ENCODE measurements at places on chromosomes 1 and 21.

GRCh38 chr1:30982937-30983336 is 74.4 kb upstream of the SDC3 start:
- DNase-seq = no peak

DNA sequence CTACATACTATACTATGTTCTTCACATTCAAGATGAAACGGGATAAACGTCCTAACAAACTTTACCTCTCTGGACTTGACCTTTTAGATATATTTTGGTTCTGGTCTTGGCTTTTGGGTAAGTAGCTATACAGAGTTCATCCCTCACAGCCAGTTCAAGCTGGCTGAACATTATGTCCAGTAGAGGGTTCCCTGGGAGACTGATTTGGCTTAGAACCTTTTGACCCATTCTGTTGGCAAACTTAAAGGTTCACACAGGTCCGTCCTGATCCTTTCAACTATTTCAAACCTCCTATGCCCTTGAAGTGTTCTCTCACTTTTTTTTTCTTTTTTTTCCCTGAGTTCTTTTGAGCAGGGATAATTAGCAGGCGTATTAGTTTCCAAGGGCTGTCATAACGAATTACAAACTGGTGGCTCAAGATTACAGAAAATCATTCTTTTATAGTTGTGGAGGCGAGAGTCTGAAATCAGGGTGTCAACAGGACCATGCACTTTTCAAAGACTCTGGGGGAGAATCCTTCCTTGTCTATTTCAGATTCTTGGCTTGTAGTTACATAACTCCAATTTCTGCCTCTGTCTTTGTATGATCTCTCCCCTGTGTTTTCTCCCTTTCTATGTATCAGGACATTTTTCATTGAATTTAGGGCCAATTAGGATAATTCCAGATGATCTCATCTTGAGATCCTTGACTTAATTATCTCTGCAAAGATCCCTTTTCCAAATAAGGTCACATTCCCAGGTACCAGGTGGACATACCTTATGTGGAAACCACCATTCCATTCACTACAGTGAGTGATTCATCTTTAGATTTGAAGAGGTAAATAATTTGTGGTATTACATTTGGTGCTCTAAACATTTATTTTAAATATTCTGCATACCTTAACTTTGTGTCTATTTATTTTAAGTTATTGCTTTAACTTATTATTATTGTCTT is 257.4 kb upstream of the USP25 start:
- no peak for DNase-seq

DNA sequence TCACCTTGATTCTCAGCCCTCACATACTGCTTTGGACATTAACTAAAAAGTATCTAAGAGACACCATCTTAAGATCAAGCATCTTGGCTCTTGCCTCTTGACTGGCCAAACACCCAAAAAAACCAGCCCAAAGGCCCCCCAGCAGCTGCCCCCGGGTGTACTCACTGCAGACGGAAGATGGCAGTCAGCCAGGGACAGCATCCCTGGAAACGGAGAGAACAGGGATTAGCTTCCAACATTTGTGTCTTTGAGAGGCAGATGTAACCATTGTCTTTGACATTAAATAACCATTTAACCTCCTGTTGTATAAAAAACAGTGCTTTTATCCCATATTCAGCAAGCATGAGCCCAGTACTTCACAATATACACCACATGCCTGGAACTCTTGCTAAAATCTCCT is 11.3 kb downstream of the TMEM63A start:
- DNase-seq = no peak

DNA sequence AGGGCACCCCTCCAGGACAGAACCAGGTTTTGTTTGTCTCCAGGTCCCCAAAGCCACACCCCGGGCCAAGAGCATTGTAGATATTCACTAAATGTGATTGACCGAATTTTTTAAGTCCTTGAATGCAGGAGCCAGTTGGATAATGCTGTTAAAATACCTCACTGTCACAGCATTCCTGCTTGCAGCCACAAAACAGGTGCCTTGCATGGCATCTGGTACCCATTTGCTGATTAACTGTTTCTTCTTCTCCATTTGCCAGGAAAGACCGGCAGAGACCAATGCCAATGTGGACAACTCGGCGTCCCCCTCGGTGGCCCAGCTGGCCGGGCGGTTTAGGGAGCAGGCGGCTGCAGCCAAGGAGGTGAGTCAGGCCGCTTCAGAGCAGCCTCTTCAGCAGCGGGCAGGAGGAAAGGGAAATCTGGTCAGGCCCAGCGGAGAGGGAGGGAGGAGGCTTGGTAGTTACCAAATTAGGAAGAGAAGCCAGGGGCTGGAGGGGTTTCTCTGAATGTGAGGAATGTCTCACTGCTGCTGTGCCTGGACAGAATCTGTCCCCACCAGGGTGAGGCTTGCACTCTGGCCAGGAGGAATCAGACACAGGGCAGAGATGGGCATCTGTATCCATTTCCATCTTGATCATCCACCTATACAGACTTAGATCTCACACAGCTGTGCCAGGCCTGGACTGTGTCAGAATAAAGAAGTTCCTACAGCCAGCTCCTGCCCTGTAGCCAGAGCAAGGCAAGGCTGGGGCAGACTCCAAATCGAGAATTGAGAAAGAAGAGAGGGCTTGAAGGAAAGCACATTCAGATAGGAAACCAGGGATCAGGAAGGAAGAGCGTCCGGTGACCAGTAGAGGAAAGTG is 37.9 kb upstream of the MPZL1 start:
- no peak for DNase-seq

GRCh38 chr1:34625521-34626015 is 129.3 kb upstream of the GJB5 start:
- no peak for DNase-seq

DNA sequence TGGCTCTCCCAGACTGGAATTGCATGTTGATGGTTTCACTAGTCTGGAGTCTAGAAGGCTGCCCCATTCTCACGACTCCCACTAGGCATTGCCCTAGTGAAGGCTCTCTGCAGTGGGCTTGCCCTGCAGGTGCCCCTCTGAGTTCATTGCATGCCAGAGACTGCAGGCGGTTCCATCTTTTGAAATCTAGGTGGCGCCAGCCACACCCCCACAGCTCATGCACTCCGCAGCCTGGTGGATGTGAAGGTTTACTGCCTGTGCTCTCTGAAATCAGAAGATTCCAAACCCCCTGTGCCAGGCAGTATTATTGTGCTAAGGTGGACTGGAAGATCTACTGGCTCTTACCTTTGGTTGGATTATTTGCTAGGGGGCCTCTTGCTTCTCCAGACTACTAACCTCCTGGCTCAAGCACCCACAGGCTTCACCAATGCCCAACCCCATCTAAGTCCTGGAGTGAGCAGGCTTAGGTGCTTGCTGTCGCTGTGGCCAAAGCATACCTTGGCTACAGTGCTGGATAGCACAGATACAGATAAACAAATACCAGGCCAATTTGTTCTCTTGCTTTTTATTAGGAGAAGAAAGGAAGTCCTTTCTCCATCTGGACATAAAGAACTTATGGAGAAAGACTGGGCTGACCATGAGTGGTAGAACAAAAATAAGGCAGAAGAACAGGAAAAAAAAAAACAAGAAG is 83.5 kb upstream of the SIM2 start:
- DNase-seq = no peak

- no peak for DNase-seq
Measured at GRCh38 chr21:45533846-45534635, 8.2 kb downstream of the SLC19A1 start.

GRCh38 chr1:223711173-223711572 is 1.2 kb upstream of the CAPN2 start:
- no peak for DNase-seq

DNA sequence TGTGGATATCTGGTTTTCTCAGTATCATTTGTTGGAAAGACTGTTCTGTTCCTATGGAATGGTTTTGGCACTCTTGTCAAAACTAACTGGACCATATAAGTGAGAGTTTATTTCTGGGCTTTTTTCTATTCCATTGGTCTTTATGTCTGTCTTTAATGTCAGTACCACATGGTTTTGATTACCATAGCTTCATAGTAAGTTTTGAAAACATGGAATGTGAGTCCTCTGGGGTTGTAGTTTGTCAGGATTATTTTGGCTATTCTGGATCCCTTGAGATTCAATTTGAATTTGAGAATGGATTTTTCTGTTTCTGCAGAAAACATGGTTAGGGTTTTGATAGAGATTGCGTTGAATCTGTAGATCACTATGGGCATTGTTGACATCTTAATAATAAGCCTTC is 107.9 kb downstream of the ZFYVE9 start:
- DNase-seq = no peak

DNA sequence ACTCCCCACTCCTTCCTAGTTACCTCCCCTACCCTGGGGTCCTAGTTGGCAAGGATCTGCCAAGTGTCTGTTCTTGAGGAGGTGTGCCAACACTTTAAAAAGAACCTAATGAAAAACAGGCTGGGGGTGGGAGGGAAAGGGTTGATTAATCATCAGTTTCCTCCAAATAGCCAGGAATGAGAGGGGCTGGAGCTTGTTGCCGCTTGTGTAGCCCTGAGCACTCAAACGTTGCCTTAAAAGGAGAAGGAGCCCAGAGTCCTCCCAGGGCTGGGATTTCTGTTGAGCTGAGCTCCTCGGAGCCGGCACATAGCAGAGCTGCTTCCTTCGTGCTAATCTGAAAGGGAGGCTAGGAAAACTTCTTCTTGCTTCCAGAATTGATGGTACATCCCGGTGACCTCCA is 15.9 kb downstream of the SHISA4 start:
- DNase-seq = peak; percentile 68

- no peak for DNase-seq
Measured at GRCh38 chr1:224505454-224506093, 71.0 kb upstream of the WDR26 start.

- DNase-seq = no peak
Measured at GRCh38 chr1:171716616-171717015, 25.2 kb downstream of the VAMP4 start.

DNA sequence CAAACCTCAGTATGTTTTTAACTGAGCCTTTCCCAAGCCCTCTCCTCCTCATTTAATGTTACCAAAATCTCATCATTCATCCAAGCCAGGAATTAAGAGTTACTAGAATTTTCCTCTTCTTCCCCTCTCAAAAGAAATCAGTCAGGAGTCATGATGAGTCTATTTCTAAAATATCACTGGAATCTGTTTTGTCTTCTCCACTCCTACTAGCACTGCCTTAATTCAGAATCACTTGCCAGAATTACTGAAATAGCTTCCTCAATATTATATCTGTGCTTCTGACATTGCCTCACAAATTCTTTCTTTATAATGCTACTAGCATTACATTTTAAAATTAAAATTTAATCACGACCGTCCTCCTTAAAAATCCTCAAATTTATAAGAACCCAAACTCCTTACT is 106.1 kb downstream of the PTGER3 start:
- DNase-seq = no peak

DNA sequence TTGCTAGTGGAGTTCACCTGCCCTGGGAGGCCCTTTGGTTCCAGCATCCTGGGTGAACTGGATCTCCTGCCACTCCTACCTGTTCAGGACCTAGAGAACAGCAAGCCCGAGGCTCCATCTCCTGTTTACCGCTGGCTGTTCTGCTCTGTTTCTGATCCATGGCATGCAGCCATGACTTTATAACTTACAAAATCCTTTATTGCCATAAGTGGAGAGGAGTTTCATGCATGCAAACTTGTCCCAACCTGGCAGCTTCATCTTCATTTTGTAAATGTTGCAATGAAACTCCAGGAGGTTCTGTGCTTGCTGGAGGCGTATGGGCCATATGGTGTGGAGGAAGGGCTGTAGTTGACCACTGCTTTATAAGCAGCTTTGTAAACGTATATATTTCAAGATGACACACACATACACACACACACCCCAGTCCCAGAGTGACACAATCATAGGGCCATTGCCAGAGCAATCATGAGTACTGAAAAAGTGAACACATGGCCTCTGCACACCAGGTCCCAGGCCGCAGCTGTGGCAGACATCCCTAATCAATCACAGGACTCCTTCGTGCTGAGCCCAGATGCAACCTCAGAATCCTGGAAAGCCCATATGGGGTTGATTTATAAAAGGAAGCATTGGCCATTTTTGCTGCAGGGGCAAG is 69.0 kb downstream of the UBIAD1 start:
- DNase-seq = no peak

GRCh38 chr21:22804151-22804550 is 1805.9 kb downstream of the NCAM2 start:
- no peak for DNase-seq

DNA sequence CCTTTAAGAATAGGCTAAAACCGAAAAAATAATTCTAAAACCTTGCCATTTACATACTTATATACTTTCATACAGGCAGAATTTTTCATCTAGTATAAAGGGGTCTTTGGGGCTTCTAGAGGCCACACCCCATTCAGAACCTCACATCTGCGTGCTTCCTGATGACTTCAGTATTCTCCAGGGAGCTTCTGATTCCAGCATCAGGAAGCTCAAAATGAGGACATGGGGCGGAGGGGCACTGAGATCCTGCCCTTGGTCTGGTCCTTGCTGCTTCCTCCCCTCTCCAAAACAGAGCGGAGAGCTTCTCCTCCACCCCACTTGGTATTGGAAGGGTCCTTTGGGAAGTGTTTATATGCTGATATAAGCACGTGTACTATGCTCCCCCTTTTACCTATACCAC is 13.8 kb downstream of the PAX7 start:
- no peak for DNase-seq

Data from right renal pelvis (tissue), 4 donors.